ENCODE measurements at places on chromosomes 7 and 10.

DNA sequence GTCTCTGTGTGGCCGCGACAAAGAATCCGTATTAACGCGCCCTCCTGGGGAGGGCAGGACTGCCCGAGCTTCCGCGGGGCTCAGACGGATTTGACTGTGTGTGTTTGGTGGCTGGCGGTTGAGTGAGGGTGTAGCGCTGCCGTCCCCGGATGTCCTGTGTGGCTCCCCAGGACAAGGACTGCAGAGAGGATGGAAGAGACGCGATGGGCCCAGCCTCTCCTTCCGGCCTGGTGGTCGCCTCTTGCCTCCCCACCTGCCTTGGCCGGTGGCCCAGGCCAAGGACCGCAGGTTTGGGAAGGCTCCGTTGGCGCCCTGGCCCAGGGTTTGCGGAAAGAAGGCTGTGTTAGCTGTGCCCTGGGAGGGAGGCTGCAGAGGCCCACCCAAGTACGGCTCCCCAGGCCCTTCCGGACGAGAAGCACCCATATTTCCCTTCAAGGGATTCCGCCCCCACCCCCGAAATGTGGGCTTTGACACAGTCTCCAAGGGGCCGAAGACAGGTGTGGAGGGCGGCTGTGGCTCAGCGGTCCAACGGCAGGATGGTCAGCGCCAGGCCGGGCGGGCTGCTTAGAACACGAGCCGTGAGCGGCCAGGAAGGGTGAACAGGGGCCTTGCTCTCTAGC lies 2.3 kb downstream of the UNCX start:
- DNase-seq = no peak

GRCh38 chr10:51685768-51686167 lies 13.6 kb downstream of the CSTF2T start:
- DNase-seq = no peak

GRCh38 chr7:114588506-114588905 lies 173.9 kb downstream of the FOXP2 start:
- DNase-seq = no peak

GRCh38 chr10:76086761-76087639 lies 655.6 kb downstream of the LRMDA start:
- no peak for DNase-seq

DNA sequence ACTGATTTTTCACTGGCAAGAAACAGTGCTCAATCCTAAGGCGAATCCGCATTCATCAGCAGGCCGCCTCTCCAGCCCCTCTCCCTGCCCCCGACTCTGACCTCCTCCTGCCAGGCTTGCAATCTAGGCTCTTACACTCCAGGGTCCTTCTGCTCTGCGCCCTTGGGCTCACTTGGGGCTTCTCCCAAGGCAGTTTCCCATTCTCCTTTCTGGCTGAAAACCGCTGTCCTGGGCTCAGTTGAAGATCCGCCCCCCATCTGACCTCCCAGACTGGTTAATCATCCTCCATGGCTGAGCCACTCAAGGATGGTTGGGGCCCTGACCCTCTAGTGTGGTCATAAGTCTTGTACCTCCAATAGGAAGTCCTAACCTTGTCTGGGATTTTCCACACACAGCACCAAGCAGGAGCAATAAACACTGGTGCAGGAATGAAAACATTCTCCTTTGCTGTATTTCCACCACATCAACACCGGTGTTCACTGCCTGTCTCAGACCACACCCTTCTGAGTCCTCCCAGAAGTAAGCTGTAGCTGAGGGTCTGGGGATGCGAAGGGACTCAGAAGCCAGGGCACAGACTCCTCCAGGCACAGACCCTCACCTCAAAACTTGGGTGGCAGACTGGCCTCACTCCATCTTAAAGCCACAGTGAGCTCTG lies 42.4 kb downstream of the TNS3 start:
- DNase-seq = no peak

- DNase-seq = no peak
Measured at GRCh38 chr10:124688386-124688785, 55.8 kb downstream of the FAM53B start.

- DNase-seq = no peak
Measured at GRCh38 chr7:80347173-80347572, 164.7 kb downstream of the GNAT3 start.

DNA sequence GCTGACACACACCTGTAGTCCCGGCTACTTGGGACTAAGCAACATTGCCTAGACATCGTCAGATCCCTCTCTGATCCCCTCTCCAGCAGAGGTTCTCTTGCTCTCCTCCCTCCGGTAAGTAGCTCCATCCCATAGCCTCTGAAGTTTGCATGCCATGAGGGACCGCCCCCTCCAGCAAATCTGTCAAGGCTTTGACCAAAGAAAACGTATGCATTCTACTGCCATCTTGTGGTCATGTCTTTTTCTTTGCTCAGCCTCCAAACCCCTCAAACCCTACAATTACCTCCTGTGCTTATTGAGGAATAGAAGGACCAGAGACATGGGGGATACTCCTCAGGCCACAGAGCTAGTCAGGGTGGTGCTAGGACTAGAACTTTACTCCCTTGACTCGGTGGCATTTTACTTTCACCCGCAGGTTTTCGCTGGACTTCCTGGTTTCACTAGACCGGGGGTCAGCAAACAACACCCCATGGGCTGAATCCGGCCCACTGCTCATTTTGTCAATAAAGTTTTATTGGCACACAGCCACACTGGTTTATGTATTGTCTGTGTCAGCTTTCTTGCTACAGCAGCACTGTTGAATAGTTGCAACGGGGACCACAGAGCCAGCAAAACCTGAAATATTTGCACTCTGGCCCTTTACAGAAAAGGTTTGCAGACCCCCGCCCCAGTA lies 202.6 kb upstream of the FOXK1 start:
- DNase-seq = peak; percentile 67

- no peak for DNase-seq
Measured at GRCh38 chr10:17415046-17415658, 39.2 kb downstream of the ST8SIA6 start.

GRCh38 chr10:57260175-57260574 lies 899.1 kb upstream of the ZWINT start:
- DNase-seq = no peak

DNA sequence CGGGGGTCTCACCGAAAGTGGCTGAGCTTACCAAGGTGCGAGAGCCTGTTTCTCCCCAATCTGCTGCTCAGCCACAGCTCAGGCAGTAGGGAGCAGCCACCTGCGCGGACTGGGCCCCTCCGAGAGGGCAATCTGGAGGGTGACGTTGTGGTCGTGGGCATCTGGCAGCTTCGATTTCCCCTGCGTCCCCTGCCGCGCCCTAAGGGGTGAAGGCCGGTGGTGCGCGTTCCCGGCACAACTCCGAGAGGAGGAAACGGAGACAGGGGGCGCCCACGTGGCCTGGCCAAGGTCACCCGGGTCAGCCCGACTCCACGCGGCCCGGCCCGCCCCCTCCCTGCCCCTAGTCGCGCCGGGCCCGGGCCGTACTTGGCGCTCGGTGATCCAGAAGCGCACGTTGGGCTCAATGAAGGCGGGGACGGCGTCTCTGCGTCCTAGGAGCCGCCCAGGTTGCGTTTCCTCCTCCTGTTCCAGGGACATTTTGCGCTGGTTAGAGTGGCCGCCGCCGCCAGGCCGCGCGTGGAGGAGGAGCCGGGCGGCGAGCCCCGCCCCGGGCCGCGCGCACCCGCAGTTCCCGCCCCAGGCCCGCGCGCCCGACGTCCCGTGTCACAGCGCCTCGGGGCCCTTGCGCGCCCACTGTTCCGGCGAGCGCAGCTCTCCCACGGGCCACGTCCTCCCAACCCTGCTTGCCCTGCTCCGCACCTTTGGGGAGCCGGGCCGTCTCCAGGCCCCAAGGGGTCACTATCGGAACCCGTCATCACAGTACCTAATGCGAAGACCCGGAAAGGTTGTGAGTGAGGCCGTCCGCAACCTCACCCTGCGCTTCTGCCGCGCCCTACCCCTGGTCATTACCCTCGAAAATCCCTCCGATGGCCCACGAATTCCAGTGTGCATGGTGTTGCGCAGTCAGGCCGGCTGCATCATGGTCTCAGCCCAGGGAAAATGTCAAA lies at the start of gene SFXN4:
Gene SFXN4 (minus strand): TSS at position 544 of the 947 bp plus-strand sequence. CDS start 67 bp downstream, at position 477.
- DNase-seq = peak; percentile 36

GRCh38 chr7:88203401-88203800 lies 16.4 kb downstream of the SRI start:
- DNase-seq = no peak

DNA sequence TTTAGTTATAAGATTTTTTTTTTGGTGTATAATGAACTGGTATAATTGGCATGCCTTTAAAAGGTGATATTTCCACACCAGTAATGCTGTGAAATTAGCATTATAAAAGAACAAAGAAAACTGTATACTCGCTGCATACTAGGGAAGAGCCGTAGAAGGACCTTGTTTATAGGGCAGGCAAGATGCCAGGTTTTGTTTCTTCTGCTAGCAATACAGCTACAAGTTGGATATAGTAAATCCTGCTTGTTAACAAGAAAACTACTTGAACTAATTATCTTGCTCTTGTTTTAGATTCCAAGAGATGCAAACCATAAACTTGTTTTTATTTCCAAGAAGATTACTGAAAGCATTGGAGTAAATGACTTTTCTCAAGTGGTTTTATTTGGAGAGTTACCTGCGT lies 1.9 kb downstream of the DNAH11 start:
- DNase-seq = no peak

- no peak for DNase-seq
Measured at GRCh38 chr7:157195868-157196267, 57.1 kb downstream of the UBE3C start.

- peak; percentile 52 for DNase-seq
Measured at GRCh38 chr7:37920849-37921805, 687 bp downstream of the EPDR1 start.

DNA sequence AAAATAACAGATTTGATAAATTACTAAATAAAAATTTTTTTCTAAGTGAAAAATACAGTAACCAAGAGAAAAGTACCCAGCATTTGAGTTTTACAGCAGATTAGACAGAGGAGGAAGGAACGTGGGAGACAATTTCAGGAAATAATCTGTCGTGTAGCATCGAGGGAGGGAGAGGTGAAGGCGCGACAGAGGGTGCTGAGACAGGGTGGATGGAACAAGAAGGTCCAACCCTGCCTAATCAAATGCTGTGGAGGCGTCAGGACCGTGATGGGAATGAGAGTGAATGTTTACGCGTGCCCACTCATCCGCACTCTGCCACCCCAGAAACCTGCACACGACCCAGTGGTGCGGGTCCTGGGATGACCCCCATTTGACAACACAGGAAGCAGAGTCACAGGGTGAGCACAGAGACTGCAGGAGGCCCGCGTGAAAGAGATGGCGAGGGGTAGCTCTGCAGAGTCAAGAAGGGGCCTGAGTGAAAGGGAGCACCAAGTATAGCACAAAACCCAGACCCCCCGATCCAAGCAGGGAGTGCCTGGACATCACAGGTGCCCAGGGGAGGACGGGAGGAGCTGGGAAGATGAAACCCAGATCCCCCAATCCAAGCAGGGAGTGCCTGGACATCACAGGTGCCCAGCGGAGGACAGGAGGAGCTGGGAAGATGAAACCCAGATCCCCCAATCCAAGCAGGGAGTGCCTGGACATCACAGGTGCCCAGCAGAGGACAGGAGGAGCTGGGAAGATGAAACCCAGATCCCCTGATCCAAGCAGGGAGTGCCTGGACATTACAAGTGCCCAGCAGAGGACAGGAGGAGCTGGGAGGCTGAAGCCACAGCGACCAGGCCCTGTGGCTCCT lies 558.9 kb downstream of the DNAJB6 start:
- DNase-seq = no peak

- no peak for DNase-seq
Measured at GRCh38 chr7:50653126-50653864, 88.1 kb upstream of the DDC start.

GRCh38 chr10:85318809-85319807 lies 990.7 kb downstream of the CCSER2 start:
- DNase-seq = no peak

- peak; percentile 32 for DNase-seq
Measured at GRCh38 chr10:14953424-14954000, 384 bp downstream of the DCLRE1C start.

- no peak for DNase-seq
Measured at GRCh38 chr7:28133872-28134271, 46.7 kb downstream of the JAZF1 start.

GRCh38 chr7:134513169-134513752 lies 14.1 kb upstream of the AKR1B10 start:
- peak; percentile 43 for DNase-seq

DNA sequence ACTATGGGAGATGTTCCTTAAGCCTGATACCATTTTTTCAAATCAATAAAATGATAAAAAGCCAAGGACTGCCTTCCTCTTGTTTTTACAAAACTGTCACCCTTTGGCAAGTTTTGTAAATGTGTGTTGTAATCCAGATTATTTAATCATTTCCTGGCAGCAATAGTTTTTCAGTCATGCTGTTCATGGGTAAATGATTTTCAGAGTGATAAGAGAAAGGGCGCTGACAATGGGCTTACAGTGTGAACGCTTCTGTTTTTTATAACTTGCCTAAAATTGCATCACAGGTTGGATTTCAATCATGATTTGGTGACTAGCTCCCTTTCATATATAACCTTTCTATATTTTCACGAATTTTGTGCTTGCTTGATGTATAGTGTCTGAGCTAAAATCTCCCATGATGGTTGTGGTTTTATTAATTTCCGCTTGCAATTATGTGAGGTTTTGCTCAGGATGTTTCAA lies 19.0 kb upstream of the DMBT1 start:
- DNase-seq = no peak

DNA sequence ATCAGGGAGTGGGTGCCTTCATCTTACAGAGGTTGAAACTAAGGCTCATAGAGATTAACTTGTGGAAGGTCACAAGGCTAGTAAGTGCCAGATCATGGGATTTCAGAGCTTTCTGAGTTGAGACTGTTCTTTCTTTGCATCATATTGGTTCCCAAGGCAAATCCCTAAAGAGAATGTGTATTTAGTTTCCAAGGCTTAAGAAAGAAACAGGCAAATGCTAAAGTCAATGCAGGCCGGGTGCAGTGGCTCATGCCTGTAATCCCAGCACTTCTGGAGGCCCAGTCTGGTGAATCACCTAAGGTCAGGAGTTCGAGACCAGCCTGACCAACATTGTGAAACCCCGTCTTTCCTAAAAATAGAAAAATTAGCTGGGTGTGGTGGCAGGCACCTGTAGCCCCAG lies 19.8 kb downstream of the CDK1 start:
- DNase-seq = no peak

GRCh38 chr10:132890301-132890700 lies 52.1 kb downstream of the CFAP46 start:
- no peak for DNase-seq

DNA sequence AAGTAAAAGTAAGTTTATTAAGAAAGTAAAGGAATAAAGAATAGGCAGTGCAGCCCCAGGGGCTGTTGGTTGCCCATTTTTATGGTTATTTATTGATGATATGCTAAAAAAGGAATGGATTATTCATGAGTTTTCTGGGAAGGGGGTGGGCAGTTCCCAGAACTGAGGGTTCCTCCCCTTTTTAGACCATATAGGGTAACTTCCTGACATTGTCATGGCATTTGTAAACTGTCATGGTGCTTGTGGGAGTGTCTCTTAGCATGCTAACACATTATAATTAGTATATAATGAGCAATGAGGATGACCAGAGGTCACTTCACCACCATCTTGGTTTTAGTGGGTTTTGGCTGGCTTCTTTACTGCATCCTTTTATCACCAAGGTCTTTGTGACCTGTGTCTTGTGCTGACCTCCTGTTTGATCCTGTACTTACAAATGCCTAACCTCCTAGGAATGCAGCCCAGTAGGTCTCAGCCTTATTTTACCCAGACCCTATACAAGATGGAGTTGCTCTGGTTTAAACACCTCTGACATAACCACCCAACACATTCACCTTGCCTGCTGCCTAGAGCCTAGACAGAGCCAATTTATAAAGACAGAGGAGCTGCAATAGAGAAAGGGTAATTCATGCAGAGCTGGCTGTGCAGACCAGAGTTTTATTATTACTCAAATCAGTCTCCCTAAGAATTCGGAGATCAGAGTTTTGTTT lies 10.9 kb upstream of the ERCC6 start:
- DNase-seq = no peak

Measured in NCI-H1092 treated with DMSO at 0.1 percent for 48 hours (cell line).